Fibroblast of lung (primary cell): ENCODE measurements at places on chromosomes 1 and 21.

GRCh38 chr1:81834921-81835698 lies 34.4 kb downstream of the ADGRL2 start:
- DNase-seq: peak; percentile 68

- DNase-seq: no peak
Observed at GRCh38 chr1:890661-891060, 33.1 kb upstream of the SAMD11 start.

DNA sequence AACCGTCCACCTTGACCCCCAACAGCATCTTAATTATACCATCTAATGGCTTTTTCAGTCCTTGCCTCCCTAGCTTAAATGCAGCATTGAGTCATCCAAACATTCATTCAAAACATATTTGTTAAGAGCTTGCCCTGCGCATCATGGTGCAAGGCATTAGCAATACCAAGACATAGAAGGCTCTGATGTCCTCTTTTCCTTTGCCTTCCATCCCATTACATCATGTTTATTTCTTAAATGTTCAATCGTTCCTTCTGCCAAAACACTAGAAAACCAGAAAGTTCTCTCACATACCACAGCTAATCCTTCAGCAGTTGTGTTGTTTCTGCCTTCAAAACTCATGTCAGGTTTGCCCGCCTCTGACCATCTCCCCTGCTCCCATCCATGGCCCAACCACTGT lies 29.8 kb upstream of the VTCN1 start:
- DNase-seq: no peak

- DNase-seq: peak; percentile 5
Observed at GRCh38 chr1:151756291-151756690, 7.0 kb downstream of the MRPL9 start.

DNA sequence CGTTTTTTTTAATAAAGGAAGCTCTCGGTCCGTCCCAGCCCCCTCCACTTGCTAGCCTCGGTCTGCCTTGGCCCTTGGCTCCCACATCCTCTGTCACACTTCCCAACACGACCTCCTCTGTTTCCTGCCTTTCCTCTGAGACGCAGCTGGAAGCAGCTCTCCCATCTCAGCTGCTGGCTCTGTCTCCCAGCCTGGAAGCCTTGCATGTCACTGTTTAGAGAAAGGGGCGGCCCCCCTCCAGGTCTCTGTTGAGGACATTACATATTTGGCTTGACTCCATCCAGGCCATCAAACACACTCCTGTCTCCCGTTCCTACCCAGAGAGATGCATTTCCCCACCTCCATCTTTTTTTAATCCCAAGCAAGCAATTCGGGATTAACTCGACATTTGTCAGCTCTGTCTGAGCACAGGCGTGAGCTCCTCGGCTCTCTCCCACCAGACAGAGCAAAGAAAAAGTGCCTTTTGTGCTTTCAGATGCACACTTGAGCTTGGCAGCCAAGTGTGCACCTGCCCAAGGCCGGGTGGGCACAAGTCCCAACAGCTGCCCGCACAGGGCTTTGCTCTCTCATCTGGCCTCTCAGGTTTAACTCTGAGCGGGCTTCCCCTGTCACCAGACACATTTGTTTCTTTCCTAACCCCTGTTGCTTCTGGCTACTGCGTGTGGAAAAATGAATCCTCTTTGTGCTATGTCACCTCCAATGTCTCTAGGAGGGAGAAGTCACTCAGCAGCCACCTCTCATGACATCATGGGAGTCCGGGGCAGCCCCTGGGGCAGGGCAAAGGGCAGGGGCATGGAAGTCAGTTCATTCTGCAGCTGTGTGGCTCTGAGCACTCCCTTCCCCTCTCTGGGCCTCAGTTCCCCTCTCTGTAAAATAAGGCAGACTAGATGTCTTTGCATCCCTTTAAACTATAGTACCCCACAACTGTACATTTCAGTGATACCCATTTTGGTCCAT lies 108.3 kb downstream of the KCND3 start:
- DNase-seq: no peak

DNA sequence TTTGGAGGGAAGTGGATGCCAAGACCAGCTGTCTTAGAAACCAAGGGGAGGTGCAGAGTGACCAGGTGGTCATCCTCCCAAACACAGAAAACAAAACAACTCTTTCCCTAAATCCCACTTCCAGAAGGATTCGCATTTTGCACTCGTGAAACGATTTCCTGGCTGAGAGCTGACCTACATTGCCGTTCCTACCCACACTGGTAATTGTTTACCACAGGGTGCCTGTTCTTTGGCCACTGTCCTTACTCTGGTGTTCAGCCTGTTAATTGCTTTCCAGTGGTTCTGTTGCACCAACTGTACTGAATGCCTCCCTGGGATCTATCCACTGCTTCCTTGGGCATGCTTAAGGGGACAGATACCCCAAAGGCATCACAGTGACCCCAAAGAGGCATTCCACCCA lies 23.2 kb upstream of the PLA2G2C start:
- DNase-seq: no peak

DNA sequence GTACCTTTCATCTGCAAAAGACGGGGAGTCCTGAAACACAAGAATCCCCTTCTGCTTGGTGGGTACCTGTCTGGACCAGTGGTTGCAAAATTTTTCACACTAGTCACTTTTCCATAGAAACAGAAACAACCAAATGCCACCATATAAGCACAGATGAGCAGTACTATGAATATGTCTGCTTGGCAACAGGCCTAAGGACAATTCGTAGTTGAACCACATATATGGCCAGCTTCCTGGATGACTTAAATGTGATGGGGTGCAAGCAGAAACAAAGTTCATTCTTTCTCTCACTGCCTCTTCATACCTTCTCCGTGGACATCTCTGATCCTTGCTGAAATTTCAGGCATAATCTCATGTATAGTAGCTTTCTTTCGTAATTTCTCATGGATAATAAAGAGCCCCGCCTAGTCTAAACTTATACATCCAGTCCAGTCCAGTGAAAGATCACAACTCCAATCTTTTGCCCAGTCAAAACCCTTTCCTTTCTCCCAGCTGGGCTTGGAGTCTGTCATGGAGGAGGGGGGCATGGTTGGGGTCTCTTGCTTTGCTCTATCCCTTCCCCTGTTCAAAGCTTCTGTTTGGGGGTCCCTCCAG lies 7.0 kb downstream of the FCAMR start:
- DNase-seq: peak; percentile 9

GRCh38 chr21:45986316-45987051 lies 4.9 kb downstream of the COL6A1 start:
- no peak for DNase-seq

DNA sequence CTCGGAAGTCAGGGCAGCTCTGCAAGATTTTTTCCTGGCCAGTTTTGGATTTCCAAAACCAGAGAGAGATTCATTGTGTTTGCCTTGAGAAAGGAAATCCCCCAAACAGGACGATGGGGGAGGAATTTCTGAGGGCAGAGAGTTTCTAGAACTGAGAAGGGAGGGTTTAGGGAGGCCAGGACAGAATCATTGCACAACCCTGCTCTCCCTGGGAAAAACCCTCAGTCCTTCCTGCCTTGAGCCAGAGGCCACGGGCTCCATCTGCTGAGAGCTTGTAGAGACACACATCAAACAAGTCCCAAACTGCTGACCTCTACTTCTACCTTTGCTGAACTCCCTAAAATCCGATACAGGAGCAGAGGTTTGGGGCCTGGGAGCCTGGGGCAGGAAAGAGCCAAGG lies 99.7 kb downstream of the NMNAT2 start:
- peak; percentile 92 for DNase-seq

GRCh38 chr1:240495601-240496000 lies 116.4 kb downstream of the GREM2 start:
- DNase-seq: no peak

GRCh38 chr1:89633800-89634625 lies 1.1 kb downstream of the LRRC8C start:
- peak; percentile 51 for DNase-seq

- DNase-seq: no peak
Observed at GRCh38 chr1:51294566-51295184, 35.7 kb downstream of the TTC39A start.

DNA sequence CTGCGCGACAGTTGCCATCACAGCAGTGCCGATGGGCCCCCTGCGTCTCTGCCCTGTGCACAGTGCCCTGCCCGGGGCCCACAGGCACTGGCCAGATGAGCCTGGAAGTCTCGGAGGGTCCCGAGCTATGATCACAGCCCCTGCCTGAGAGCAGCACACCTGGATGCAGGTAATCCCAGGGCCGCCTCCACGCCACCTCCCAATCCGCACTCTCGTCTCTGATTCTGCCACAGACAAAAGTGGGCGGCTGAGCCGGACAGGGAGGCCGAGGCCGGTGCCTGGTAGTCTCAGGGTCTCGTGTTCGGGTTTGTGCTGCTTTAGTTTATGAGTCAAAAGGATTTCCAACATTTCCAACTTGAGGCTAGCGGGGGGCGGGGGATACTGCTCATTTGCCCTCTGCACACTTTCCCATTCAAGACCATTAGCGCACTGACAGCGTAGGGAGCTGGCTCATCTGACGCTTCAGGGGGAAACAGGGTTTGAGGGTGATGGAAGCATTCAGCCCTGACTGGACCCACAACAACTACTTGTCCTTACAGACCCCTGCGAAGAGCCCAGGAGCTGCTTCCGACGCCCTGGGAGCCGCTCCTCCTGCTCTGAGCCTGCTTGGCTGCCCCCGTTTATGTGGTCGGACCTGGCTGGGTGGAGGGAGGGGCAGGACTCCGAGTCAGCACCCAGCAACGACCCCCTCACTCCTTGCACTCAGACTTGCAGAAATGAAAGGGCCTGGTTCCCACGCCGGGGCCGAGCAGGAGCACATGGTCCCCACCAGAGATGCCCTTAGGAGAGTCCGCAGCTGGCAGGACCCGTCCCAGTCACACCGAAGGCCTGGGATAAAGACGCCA lies 1.8 kb upstream of the TTC34 start:
- no peak for DNase-seq

GRCh38 chr21:30329203-30329875 lies 8.2 kb downstream of the KRTAP27-1 start:
- DNase-seq: no peak

DNA sequence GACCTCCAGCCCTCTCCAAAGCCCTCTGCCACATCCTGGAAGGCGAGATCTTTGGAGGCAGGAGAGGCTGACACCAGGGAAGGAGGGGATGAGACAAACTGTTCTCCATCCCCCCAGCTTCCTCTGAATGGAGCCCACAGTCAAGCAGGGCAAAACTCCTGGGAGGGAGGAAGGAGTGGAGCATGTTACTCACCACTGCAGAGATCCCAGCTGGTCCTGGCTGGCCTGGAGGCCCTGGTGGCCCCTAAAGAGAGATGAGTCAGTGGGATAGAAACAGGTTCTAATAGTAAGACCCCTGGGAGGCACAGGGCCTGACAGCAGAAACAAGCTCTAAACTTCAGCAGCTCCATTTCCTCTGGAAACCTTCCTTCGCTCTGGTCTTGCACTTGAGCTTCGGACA lies 14.0 kb upstream of the PEF1 start:
- no peak for DNase-seq
